Endothelial cell of umbilical vein (primary cell): ENCODE measurements at places on chromosomes 4 and X. TPM values are rescaled to one million over a fixed set of nuclear protein-coding genes. Genes with fewer than 3 reads are reported as not detected.

MAMLD1 gene
- total RNA-seq = 5.6 and 5.7 TPM in 2 replicates

ERVMER34-1 gene
- not detected in 2 replicates for total RNA-seq

REST gene
- 45.9 and 48.1 TPM in 2 replicates for total RNA-seq

CHRNA9 gene
- total RNA-seq = not detected in 2 replicates

RBM3 gene
- 477 and 485 TPM in 2 replicates for total RNA-seq

UGT2B10 gene
- not detected in 2 replicates for total RNA-seq

AMOT gene
- 2.7 and 3.5 TPM in 2 replicates for total RNA-seq

HSFX4 gene
- total RNA-seq = not detected in 2 replicates

AREG gene
- 0.46 and 0.55 TPM in 2 replicates for total RNA-seq

PCDH10 gene
- 56.5 and 91.7 TPM in 2 replicates for total RNA-seq

IQSEC2 gene
- 9.4 and 9.9 TPM in 2 replicates for total RNA-seq

FAM13A gene
- 9.4 and 10.5 TPM in 2 replicates for total RNA-seq
